Choroid plexus epithelial cell (primary cell): ENCODE measurements at places on chromosomes 1 and 21.

DNA sequence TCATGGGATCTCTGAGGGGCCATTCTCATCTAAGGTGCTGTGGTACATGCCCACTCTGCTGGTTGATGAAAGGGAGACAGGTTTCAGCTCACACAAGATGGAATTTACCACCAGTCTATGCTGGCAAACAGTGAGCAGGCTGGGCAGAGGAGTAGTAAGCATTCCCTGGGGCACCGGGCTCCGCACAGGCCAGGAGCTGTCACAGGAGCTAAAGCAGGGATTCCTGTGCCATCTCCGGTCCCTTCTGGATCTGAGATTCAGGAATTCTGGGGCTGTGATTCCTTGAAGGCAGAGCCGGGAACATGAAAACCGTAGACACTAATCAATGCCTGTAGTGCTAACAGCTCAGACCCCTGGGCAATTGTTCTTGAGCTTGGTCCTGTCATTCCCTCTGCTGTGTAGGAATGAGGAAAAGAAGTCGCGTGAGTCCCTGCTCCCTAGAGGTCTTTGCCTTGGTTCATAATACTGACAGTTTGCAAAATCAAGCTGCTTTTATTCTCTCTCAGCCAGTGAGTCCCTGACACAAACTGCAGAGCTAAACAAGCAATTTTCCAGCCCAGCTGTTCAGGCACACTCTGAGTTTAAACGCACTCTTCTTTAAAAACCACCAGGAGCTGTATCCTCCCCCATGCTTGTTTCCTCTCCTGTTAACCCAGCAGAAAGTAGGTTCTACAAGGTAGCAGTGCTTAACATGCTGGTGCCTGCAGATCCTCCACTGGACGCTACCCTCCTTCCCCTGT lies 52.5 kb downstream of the MDM4 start:
- no peak for DNase-seq

DNA sequence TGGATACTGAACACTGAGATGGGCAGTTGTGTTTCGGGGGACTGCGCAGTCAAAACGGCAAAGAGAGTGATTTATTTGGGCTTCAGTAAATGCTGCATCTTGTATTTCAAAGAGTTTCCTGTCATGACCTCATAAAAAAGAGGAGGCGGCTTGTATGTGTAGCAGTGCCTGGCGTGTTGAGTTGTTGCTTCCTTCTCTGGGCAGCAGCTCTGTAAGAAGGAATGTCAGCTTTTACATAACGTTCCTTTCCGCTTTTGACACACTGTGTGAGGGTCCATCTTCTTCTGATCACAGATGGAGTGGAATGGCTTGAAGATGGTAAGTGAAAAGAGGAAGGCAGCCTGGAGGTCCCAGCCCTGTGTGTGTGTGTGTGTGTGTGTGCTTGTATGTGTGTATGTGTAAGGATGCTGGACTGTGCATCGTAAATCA lies 941 bp downstream of the ELAVL4 start:
- DNase-seq = peak; percentile 2

- peak; percentile 47 for DNase-seq
These were observed 50.0 kb upstream of the PRELP start for GRCh38 chr1:203425663-203425975.

DNA sequence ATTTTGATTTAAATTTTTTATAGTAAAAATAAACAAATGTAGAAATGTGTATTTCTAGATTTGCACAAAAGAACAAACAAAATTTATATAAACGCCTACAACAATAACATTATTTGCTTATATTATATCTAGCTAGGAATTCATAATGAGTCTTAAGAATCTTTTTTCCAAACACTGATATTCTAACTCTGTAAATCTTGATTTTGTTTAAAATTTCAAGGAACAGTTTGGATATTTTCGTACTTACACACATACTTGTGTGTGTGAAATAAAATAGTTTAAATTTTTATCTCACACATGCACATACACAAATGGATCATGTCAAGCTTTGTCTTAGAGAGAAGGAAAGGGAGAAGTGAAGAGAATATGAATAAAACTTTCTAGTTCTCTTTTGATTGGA lies 868.1 kb downstream of the LTN1 start:
- DNase-seq = no peak

DNA sequence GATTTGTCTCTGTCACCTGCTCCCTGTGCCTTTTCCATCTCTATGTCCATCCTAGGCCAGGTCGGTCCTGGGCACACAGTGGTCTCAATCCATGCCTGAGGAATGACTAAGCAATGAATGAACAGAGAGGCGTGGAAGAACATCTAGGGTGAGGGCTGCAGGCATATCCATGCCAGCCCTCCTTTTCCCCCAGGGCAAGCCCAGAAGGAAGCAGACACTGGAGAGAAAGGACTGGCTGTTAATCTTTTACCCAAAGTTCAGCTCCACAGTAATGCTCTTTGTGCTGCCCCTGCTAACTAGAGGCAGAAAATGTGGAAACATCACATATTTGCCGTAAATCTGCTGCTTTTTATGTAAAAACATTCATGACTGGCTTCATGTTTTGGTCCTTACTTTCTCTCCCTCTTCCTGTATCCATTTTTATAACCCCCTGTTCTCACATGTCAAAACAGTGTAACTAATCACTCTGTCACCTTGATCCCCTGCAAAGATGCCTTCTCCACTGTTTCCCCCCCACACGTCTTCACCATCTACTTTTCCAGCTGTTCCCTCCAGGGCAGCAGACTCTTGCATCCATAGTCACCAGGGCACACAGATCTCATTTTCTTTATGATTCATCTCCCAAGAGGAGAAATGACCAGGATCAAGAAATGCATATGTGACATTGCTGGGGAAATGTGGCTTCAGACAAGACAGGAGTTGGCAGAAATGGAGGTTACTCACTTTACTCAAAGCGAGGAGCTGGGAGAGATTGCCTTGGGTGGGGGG lies 166.4 kb upstream of the PROX1 start:
- no peak for DNase-seq

- peak; percentile 53 for DNase-seq
These were observed 69.4 kb downstream of the ALG14 start for GRCh38 chr1:95003433-95003738.

DNA sequence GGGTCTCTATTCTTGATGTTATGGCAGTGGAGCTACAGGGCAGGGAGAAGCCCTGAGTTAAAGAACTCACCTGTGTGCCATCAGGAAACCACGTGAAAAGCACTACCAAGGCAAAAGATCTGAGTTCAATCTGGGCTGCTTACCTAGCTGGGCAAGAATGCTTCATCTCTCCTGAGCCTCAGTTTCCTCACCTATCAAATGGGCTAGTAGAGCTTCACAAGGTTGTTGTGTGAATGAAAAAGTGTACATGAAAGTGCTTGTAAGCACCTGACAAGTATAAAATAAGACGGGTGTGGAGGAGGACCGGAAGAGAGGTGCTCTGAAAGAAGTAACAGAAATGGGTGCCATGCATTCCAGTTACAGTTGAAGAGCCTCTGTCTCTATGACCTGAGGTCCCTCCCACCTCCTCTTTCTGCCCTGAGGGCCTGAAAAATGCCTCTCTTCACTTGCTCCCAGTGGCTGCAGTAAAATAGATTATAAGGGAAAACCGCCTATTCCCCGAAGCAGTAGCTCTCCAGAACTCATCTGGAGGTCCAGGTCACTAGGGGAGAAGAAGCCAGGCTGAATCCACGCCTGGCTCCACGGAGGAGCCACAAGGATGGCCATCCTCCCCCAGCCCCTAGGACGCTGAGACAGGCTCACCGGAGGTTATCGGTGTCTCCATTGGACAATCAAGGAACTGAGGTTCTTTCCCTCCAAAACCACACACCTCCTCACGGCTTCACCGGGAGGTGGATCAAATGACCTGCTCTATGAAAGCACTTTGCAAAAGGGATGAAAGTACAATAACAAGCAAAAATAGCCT lies 1.4 kb downstream of the GPR161 start:
- DNase-seq = no peak
